ENCODE measurements at places on chromosomes 3 and 15.

DNA sequence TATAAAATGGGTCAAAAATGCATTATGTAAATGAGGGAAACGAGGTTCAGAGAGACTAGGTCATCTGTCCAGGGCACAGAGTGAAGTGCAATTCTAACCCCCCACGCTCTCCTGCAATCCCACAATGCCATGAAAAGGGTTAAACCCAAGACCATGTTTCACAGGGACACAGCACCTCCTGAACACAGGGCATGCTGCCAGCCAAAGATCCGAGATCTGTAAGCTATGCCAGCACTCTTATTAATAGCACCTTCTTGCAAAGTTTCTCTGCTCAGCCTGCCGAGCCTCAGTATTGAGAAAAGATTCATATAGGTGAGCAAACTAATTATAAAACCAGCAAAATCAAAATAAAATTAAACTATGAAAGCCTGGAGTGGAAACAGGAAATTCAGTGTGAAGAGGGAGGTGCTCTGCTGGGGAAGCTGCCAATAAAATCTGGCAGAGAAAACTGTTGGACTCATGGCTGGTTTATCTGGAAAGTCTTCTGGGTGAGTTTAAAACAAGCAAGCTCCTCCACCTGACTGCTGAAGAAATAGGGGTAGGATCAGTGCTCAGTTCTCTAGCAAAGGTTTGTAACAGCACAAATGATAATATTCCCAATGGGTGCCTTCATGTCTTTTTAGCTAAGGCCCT, 50.3 kb downstream of the LRIG1 start:
- no peak for DNase-seq

GRCh38 chr3:131804565-131805133, 230.2 kb downstream of the CPNE4 start:
- no peak for DNase-seq

DNA sequence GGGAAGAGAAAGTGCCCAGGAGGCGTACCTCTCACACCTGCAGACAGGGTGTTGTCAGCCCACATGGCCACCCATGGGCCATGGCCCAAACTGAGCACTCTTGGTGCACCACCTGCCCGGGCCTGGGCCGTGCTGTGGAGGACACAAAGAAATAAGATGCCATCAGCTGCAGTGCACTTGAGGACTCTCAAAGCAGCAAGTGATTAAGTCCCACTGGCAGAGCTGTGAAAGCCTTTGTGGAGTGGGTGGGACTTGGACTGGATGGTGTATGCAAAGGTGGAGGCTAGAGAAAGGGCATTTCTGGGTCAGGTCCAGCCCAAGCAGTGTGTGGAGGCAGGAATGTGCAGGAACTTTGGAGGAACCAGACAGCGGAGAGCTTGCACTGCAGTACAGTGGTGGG, 122.3 kb downstream of the MEGF11 start:
- DNase-seq = no peak

DNA sequence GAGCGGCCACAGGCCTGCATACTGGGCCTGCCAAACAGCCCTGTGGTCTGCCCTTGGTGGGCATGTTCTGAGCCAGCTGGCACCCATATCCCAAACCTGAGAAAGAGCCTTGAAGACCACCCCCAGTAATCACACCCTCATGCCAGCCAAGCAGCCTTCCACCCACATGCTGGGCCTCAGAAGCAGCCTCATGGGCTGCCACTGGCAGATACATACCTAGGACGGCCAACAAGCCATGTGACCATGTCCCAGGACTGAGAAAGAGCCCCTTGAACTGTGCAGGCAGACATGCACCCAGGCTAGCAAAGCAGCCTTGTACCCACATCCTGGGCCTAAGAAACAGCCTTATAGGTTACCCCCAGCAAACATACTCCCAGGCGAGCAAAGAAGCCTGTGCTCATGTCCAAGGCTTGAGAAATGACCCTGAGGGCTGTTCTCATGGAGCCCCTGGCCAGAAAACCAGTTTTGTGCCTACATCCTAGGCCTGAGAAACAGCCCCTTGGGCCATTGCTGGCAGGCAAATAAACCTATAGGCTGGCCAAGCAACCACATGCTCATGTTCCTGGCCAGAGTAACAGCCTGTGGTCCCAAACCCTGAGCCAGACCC, 24.9 kb downstream of the TUBGCP5 start:
- no peak for DNase-seq

GRCh38 chr3:13111173-13111872, 38.1 kb upstream of the IQSEC1 start:
- no peak for DNase-seq

GRCh38 chr15:77641999-77642398, 9.3 kb upstream of the LINGO1 start:
- DNase-seq = no peak
